Stimulated activated CD4-positive, alpha-beta T cell treated with anti-CD3 and anti-CD28 coated beads, Interleukin-4, amount 100 ng/mL, for 4 hours (primary cell): ENCODE measurements at places on chromosomes 4 and X.

DNA sequence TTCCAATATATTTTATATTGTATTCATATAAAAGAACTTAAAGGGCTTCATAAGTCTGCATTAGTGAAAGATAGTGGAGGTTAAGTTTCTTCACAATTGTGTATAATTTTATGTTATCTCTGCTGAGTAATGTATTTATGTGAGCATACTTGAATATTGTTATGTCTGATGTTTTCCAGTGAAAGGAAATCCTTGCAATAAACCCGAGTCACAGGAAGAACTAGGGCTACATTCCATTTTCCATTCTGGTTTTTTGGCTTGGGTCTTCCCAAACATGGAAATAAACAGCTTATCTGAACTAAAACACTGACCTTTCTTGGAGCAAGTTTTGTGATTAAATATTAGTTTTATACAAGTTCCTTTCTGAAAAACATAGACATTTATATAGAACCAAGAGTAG, 231.3 kb upstream of the GPRIN3 start:
- DNase-seq, result no peak

GRCh38 chr4:173958445-173958844, 325.0 kb downstream of the FBXO8 start:
- no peak for DNase-seq

DNA sequence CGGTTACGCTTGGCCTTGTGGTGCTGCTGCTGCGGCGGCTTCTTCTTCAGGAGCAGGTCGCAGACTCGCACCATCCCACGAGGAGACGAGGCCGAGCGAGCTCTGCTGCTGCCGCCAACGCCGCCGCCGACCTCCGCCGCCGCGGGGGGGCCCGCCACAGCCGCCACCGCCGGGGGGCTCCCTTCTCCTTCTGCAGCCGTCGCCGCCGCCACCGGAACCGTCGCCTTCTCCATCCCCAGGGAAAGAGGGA, 237 bp downstream of the ANKRD17 start:
- no peak for DNase-seq

GRCh38 chrX:23919706-23920320, 12.0 kb downstream of the CXorf58 start:
- no peak for DNase-seq

GRCh38 chrX:40197071-40197470, 99.3 kb upstream of the BCOR start:
- no peak for DNase-seq

DNA sequence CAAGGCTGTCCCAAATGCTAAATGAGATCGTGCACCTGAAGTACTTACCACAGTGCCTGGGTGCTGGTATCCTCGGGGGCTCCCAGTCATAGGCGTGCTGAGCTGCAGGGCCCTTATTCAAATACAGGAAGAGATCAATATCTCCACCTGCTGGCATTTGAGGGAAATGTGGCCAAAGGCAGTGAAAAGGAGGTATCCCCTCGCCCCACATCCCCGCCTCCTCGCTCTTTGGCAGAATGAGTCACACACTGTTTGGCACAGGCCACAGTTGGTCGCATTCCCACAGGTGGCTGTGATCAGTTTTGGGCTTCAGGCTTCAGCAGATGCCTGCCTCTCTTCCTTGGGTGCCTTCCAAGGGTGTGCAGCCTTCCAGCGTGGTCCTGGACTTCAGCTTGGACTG, 28.4 kb downstream of the ZNF185 start:
- peak; percentile 29 for DNase-seq

GRCh38 chr4:16237715-16238114, 11.4 kb upstream of the TAPT1 start:
- DNase-seq, result no peak

GRCh38 chr4:92970996-92971395, 667.2 kb downstream of the GRID2 start:
- no peak for DNase-seq

DNA sequence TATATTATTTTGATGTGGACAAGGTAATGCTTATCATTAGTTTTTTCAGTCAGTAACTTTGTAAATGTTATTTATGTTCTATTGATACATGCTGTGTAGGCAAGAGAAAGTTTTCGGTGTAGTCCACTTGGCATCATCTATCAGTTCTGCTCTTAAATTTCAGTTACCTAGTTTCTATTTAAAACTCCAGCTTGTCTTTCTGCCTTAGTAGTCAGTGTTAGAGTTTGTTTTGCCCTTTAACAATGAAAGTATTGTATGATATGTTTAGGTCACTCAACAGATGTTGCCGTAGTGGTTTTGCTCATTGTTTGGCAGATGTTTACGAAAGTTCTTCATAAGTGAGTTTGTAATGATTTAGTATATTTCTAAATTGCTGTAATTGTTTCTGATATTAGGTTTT, 34.9 kb upstream of the FHDC1 start:
- DNase-seq, result no peak

- DNase-seq, result no peak
Observed at GRCh38 chr4:62661821-62662220, 1461.7 kb downstream of the ADGRL3 start.

DNA sequence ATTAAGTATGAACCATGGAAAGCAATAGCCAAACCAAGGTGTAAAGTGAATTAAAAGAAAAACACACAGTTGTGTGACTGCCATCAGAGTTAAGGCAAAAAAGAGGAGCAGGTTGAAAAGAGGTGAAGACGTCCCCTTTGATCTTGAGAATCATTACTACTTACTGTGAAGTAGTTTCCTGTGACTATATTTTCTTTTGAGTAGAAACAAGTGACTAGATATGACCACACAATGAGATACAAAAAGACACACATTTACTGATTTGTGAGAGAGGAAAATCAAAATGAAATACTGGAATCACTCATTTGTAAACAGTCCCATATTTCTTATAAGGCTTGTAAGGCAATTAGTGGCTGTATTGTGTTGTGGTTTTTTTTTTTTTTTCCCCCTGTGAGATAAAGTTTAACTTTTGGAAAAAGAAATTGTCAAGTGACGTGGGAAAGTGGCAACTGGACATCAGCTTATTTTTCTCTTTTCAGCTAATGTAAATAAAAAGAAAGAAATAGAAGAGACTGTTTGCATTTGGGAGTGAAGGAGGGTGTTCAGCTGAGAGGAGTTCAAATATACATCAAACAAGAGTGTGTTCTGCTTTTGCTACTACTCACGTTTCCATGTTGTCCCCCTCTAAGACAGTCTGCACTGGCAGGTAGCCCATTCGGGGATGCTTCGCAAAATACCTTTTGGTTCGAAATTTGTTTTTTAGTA, 106.4 kb upstream of the FTHL17 start:
- no peak for DNase-seq

GRCh38 chrX:150696331-150696730, 3.1 kb downstream of the MTMR1 start:
- DNase-seq, result no peak

GRCh38 chr4:143397335-143397734, 60.7 kb downstream of the GAB1 start:
- no peak for DNase-seq

GRCh38 chr4:84691800-84692199, 108.9 kb downstream of the CDS1 start:
- DNase-seq, result no peak

- no peak for DNase-seq
Observed at GRCh38 chrX:72110051-72110875, 21.5 kb downstream of the RTL5 start.

DNA sequence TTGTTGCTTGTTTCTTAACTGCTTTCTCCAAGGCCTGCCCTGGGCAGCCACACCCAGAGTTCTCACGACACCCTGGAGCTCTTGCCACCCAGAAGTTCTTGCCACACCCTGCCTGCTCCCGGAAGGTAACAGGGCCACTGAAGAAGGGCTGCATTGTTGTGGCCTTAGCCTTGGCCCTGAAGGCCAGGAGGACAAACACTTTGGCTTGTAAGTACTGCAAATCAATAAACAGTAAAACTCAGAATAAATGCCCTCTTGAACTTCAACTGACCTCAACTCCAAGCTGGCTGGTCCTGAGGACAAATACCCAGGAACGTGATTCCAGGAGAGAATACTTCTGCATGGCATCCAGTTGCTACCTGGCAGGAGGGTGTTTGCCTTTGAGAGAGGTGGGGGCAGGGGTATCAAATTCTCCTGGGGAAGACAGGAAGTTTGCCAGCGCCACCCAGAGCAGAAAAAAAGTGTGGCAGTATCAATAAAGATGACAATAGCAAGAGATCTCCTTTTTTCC, 54.1 kb downstream of the TLR10 start:
- no peak for DNase-seq

GRCh38 chrX:68431836-68432235, 1.5 kb downstream of the OPHN1 start:
- DNase-seq, result no peak

- DNase-seq, result no peak
Observed at GRCh38 chrX:130393451-130394074, 8.1 kb upstream of the GPR119 start.

DNA sequence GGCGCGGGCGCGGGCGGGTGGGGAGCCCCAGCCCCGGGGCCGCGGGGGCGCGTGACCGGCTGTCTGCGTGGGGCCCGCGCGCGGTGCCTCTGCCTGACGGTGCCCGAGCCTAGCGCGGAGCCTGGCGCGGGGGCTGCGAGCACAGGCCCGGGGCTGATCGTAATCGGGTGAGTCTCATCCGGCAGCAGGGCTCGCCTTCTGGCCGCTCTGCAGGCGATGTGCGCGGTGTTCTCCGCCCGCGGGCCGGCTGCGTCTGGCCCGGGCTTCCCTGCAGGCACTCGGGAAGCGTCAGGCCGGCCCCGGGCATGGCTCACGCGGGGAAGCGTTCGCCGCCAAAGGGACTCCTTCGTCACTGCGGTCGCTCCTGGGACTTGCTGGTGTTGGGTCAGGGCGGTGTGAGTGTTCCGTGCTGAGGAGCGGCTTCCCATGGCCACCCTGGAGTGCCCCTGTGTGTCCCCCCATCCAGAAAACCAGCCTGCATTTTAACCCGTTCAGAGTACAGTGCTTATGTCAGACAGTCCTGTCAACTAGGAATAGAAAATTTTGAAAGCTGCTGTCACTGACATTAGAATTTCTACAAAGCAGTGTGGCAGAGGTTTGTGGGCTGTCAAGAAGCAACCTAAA, 40.6 kb downstream of the FAM149A start:
- DNase-seq, result peak; percentile 11

DNA sequence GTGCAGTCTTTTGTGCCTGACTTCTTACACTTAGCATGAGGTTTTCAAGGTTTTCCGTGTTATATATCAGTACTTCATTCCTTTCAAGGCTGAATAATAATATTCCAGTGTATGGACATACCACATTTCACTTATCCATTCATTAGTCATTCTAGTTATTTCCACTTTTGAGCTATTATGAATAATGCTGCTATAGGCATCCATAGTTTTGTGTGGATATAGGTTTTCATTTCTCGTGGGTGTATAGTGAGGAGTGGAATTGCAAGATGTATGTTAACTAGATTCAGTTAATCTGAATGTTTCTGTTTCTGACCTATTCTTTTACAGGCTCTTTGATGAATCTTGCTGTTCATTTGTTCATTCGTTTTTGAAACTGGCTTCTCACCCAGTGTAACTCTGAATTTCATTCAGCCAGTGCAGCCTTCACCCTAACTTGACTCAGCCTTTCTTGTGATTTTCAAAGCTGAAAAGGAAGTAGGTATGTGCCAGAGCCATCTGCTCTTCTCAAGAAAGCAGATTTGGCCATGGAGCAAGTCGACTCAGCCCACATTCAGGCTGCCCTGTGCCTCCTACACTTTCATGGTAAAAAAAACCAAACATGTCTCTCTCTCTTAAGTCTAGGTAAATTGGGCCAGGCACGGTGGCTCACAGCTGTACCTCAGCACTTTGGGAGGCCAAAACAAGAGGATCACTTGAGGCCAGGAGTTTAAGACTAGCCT, 56.3 kb upstream of the NOCT start:
- DNase-seq, result no peak

DNA sequence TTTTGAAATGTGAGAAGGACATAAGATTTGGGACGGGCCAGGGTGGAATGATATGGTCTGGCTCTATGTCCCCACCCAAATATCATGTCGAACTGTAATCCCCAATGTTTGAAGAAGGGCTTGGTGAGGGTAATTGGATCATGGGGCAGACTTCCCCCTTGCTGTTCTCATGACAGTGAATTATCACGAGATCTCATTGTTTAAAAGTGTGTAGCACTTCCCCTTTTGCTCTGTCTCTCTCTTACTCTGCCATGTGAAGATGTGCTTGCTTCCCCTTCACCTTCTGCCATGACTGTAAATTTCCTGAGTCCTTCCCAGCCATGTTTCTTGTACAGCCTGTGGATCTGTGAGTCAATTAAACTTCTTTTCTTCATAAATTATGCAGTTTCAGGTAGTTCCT, 17.5 kb downstream of the MTMR8 start:
- DNase-seq, result no peak

- DNase-seq, result no peak
Observed at GRCh38 chr4:99685234-99685633, 27.6 kb upstream of the C4orf54 start.

GRCh38 chrX:139932073-139932900, 566 bp downstream of the ATP11C start:
- peak; percentile 31 for DNase-seq

GRCh38 chrX:67435536-67435935, 108.3 kb upstream of the AR start:
- DNase-seq, result no peak

- DNase-seq, result no peak
Observed at GRCh38 chr4:30802622-30803323, 82.6 kb downstream of the PCDH7 start.

GRCh38 chr4:48017108-48017571, 568 bp downstream of the NIPAL1 start:
- peak; percentile 52 for DNase-seq

DNA sequence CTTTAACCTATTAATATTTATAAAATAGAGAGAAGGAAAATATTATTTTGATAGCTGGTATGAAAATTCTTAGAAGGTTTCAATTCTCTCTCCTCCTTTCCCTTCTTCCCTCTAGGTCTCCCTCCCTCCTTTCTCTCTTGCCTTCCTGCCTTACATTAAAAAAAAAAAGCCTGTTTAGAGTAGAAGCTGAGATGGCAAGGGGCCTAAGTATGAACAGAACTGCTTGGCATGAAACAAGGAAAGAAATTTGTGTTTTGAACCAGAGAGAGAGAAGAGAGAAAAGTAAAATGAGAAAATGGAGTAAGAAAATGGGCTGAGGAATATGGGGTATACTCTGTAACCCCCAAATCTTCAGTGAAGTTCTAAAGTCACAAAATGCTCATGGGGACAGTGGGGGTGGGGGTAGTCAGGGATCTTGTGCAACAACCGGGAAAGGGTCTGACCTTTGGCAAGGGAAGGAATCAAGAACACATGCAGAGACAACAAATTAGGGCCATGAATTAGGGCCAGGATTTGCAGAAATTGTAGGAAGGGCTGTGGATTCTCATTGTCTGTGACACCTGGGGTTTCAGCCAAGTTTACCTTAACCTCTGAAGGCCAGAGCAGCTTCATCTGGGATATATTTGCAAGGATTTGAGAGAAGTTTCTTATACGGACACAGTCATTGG, 30.6 kb downstream of the SUPT20HL2 start:
- no peak for DNase-seq

GRCh38 chr4:157840648-157841047, 332.2 kb downstream of the GASK1B start:
- no peak for DNase-seq
